Mesendoderm (in vitro differentiated cells): ENCODE measurements at places on chromosomes 12 and 14.

DNA sequence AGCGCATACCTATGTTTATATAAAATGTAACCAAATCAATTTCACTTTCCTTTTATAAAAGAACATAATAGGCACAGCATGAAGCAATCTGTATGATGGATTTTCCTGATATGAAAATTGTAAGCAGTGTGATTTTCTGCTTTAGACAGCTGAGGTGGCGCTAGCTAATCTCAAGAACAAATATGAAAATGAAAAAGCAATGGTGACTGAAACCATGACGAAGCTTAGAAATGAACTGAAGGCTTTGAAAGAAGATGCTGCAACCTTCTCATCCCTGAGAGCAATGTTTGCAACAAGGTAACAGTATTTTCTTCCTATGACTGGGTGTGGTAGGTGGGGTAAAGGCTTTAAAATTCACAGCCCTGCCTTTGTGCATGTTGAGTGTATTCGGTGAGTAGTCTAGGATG is 65.0 kb upstream of the FGD4 start:
- H3K4me1 ChIP-seq, result peaks cover 5% of the 10 kb centered on the region
- no peak overlapping the region for H3K4me3 ChIP-seq
- no peaks in the 10 kb centered on the region for H3K36me3 ChIP-seq
- H3K27me3 ChIP-seq, result no peaks in the 10 kb centered on the region
- DNase-seq, result no peak

DNA sequence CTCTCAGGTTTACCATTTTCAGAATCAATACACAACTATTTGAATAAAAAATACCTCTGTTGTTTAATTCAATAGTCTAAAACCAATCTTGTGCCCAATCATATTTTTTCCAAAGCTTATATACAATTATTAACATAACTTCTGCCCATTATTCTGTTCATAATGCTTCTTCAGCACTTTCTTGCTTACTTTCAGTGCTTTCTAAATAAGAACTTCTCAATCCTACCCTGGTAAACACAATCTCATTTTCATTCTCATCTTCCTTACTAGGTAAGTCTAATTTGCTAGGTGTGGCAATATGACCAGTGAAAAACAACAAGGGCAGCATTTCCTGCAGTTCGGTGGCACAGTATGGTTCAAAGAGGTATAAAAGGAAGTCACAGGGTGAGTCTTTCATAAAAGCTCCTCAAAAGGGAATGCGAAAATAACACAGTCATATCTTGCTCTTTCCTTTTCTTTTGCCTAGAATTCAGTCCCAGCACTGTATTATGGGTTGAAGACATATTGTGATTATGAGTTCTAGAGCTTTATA is 103.5 kb downstream of the FOXG1 start:
- DNase-seq, result no peak
- no peaks in the 10 kb centered on the region for H3K4me1 ChIP-seq
- H3K27ac ChIP-seq, result no peak overlapping the region

GRCh38 chr12:75439048-75439447 is 41.5 kb upstream of the GLIPR1 start:
- no peak overlapping the region for H3K4me3 ChIP-seq
- no peaks in the 10 kb centered on the region for H3K27me3 ChIP-seq
- no peak for DNase-seq
- no peak overlapping the region for H3K27ac ChIP-seq
- H3K36me3 ChIP-seq, result no peaks in the 10 kb centered on the region

- no peaks in the 10 kb centered on the region for H3K4me1 ChIP-seq
- H3K36me3 ChIP-seq, result no peaks in the 10 kb centered on the region
- no peak overlapping the region for H3K4me3 ChIP-seq
- peak; percentile 21 for DNase-seq
- no peaks in the 10 kb centered on the region for H3K27me3 ChIP-seq
- H3K27ac ChIP-seq, result no peak overlapping the region
Measured at GRCh38 chr12:39675263-39675662, 55.7 kb upstream of the ABCD2 start.

GRCh38 chr14:82388488-82388887 is 854.8 kb upstream of the SEL1L start:
- no peak overlapping the region for H3K4me3 ChIP-seq
- H3K36me3 ChIP-seq, result no peaks in the 10 kb centered on the region
- H3K4me1 ChIP-seq, result no peaks in the 10 kb centered on the region
- H3K27me3 ChIP-seq, result no peaks in the 10 kb centered on the region
- H3K27ac ChIP-seq, result no peak overlapping the region
- DNase-seq, result no peak
